Right lobe of liver (tissue), 6 donors: ENCODE measurements at places on chromosomes 5 and 9. TPM values are rescaled to one million over a fixed set of nuclear protein-coding genes. Genes with fewer than 3 reads are reported as not detected.

Gene QSOX2
- 6.6 TPM for total RNA-seq

Gene PLGRKT
- total RNA-seq: 10.4 TPM

Gene LCN12
- total RNA-seq: 12.4 TPM

Gene PCDHB5
- 0.42 TPM for total RNA-seq

Gene PTPN3
- total RNA-seq: 29.6 TPM

Gene C9orf50
- not detected for total RNA-seq

Gene SAPCD2
- 0.22 TPM for total RNA-seq

Gene KCNIP1
- not detected for total RNA-seq

DNA sequence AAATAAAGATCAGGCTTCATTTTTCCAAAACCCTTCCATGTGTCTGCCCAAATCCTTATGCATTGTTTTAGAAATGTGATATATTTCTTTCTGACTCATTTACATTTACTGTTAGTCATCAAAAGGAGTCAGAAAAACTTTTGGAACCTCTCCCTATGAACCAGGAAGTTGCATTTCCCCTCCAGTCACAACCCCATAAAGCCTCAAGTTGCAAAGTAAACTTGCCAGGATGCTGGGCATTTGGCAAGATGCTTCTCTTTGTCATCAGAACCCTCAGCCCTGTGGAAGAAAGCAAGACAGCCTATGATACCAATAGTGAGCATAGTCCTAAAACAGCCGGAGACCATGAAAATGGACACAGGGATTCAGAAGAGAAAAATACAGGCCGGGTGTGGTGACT, 84.2 kb downstream of the MUSK start:
- no peak for DNase-seq

DNA sequence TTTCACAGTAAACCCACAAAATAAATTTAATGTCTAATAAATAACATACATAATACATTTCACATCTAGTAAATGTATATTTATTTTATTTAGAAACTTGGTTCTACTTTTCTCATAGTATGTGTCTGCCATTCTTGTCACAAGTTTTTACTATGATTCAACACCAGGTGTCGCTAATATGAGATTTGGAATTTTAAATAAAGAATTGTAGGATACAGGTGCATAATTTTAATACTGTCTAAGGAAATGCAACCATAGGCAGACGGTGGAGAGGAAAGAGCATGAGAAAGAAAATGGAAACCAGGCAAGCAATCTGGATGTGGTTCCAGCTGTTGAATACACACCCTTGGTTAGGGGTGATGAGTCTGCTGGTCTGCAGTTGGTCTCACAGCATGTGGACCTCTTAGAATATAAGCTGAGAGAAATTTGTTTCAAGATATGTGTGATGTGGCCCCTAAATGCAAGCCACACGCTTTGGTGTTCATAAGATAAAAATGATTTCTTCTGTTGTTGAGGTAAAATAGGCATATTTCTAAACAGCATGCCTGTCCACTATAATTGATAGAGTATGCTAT, 114.7 kb upstream of the TXNDC8 start:
- DNase-seq: no peak

DNA sequence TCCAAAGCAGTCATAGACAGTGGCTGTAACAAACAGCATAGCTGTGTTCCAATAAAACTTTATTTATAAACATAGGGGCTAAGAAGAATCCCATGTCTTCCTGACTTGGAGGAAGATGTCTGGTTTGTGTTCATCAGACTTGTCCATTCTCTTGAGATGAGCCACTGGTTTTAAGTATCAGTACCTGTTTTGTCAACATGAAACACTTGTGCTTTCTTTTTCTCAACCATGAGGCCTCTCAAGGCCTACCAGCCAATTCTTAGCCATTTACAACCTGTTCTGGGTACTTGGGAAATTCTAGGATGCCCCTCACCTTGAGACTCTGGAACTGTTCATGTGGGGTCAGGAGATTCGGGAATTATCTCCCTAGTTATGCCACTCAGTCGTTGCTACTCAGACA, 154.3 kb upstream of the PPP1R2B start:
- no peak for DNase-seq

- DNase-seq: no peak
Measured at GRCh38 chr5:35671541-35672295, 54.1 kb downstream of the SPEF2 start.

- DNase-seq: no peak
Measured at GRCh38 chr5:28766565-28767158, 1728.3 kb upstream of the CDH9 start.

DNA sequence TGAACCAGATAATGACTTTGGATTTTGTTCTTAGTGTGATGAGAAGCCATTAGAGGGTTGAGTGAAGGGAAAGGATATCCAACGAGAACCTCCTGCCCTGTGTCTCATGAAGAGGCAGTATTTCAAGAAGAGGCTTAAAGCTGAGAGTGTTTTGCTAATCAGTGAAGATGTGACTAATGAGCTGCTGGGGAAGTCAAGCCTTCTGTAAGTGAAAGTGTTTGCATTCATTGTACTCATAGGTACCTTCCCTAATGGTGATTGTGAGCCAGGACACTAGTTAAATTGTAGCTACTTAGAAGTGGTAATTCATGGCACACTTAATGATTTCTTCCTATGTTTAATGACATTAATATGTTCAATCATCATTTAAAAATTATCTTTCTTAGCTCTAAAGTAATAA, 23.7 kb downstream of the PIP5K1B start:
- DNase-seq: no peak

GRCh38 chr9:69258551-69258950, 66.5 kb upstream of the ENTREP1 start:
- no peak for DNase-seq

DNA sequence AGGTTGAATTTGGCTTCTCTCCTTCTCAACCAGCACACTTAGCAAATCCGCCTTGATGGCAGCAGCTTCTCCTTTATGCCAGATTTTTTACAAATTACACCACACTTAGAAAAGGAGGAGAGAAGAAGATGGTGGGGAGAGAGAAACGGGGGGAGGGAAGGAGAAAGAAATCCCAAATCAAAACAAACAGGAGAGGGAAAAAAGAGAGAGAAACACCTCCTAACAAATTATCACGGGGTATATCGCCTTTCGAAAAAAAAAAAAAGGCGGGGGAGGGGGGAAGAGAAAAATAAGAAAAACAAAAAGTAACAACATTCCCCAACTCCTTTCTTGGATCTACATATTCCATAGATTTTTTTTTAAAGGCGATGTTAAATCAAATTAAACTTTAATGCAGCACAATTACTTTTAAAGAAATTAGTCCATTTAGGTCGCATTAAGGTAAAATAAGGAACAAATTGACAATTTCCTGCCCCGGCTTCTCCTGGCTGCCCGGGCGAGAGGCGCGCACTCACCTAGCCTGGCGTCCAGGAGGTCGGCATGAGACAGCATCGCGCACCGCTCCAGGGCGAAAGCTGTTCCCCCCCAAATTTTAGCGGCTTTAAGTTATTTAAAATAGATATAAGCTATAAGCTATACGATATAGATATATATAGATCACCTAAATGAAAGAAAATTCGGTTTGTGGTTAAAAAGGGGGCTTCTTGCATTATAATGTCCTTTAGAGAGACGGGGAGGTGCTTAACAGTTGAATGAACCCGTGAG, at the start of gene OTP:
Gene OTP, minus strand, starts transcription at position 716 of the 765 bp plus-strand sequence. Its CDS starts 164 bp downstream, at position 552.
- no peak for DNase-seq

- DNase-seq: no peak
Measured at GRCh38 chr5:122844910-122845228, 544 bp upstream of the SNX24 start.

DNA sequence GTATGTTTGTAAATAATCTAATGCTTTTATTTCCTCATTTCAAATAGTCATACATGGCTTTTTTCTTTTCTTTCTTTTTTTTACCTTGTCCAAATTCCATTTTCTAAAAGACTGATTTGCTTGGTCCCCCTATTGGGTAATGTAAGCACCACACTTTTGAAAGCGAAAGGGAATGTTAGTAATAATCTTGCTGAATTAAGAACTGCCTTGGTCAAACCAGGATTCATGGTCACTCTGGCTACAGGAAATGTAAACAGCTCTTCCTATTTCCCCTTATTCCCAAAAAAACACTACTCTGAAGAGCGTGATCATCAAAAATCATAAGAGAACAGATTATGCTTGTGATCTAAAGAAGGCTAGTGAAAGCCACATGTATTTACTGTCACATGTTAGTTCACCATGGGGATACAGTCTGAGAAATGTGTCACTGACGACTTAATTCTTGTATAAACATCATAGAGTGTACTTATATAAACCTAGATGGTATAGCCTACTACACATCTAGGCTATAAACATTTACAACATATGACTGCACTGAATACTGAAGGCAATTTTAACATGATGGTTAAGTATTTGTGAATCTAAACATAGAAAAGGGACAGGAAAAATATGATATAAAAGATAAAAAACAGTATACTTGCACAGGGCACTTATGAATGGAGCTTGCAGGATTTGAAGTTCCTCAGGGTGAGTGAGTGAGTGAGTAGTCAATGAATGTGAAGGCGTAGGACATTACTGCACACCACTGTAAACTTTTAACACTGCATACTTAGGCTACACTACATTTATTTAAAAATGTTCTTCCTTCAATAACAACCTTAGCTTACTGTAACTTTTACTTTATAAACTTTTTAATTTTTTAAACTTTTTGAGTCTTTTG, 75.3 kb downstream of the HMGCR start:
- no peak for DNase-seq

GRCh38 chr5:23717486-23717885, 210.1 kb downstream of the PRDM9 start:
- no peak for DNase-seq
